ENCODE measurements at places on chromosomes 1 and 21.

DNA sequence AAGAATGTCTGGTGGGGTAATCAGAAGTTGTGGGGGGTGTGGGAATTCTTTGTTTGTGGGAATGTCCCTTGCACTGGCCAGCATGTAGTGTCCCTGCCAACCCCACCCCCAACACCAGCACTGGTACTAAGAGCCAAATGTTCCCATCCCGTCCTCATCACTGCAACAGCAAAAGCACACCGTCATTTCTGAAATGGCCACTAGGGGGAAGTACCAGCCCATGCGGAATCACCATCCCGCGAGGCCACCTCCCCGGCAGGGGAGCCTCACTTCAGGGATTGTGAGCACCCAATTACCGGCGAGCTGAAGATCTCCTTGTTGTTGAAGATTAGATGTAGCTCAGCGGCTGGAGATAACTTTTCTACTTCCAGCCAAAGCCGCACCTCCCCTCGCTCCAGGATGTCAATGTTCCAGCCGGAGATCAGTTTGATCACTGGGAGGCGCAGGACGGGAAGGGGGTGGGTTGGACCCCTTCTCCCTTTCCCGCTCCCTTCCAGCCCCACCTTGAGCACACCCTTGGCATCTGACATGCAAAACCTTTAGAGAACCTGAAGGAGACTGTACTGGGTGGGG is 41.0 kb downstream of the MYOM3 start:
- peak; percentile 74 for DNase-seq

DNA sequence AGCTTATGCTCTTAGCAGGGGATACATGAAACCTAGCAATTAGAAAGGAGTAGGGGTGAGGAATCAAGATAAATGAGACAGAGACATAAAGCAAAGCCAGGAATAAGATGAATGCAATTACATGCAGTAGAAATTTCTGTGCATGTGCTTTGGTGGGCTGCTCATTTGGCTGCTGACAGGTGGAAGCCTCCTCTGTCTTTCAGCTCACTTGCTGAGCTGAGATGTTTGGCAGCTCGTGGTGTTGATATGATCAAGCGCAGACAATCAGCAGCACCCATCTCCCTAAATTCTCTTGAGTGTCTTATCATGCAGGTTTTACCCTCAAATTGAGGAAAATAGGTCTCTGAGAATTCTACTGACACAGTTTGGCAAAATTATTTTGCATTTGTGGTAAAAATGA is 108.3 kb upstream of the CD34 start:
- DNase-seq: no peak

- peak; percentile 76 for DNase-seq
Measured at GRCh38 chr1:201142011-201142848, 12.0 kb downstream of the TMEM9 start.

DNA sequence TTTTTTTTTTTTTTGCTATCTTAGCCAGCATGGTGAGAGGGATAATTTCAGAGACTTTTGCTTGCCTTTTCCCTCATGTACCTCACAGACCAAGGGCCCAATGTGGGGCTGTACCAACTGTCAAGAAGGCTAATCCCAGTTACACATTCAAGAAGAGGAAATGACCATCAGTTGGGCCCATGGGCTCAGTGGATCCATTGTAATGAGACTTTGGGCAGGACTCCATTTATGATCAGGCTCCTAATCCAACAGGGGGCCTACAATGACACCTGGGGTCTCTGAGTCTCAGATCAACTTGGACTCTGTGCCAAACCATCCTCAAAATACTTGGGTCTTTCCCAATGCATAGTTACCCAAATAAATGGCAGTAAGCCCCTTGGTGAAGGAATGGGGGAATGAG is 450.4 kb upstream of the VAMP3 start:
- no peak for DNase-seq

DNA sequence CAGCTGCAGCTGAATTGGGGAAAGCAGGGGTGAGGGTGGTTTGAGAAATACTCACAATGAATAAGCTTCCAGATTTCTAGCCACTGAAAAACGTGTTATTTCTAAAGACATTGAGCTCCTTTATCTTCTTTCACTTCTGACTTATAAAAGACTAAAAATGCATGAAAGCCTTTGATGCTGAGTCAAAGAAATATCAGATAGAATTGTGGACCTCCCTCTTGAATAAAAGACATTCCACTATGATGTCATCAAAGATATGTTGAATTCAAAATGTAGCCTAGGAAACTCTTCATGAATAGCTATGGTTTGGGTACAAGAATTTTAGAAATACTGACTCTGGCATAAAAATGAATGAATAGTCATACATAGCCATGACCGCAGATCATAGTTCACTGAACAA is 44.7 kb upstream of the COL24A1 start:
- no peak for DNase-seq

Data from aorta (tissue), 5 donors.